ENCODE measurements at places on chromosomes 4 and X. TPM values are rescaled to one million over a fixed set of nuclear protein-coding genes. Genes with fewer than 3 reads are reported as not detected.

GRCh38 chrX:20789103-20789502, 522.4 kb upstream of the RPS6KA3 start:
- no peak for DNase-seq

DNA sequence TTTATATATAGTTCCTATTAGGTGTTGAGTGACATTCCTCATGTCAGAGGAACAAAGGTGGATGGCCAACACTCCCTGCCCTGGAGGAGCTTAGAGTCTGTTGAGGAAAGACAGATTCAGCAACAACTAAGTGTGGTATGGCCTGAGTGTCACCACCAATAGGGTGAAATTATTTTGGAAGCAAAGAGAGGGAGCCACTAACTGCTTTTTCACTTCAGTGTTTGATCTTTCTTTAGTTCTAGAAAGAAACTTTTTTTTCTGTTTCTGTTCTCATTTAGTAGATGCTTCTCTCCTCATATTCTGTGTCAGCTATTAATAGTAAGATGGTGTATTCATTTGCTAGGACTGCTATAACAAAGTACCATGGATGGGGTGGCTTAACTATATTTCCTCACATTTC, 81.5 kb downstream of the ARX start:
- DNase-seq, result no peak

DNA sequence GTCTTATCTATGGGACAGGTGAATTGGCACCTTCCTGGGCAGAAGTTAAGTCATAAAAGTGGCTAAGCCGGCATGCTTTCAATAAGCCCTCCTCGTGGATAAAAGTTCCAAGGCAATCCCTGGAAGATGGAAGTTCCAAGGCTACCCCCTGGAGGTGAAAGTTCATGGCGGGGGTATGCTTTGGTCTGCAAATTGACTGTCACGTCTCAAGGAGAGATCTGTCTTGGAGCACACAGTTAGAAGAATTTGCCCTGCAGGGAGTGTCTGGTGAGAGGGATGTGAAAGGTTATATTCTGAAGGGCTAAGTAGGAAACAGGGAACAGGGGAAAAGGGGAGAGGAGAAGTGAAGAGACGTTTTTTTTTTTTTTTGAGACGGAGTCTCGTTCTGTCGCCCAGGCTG, 26.2 kb upstream of the GPR173 start:
- no peak for DNase-seq

CYBB gene
- not detected for total RNA-seq

MAGEB1 gene
- 30.3 TPM for total RNA-seq

ADGRA3 gene
- total RNA-seq, result 19.4 TPM

ZNF81 gene
- total RNA-seq, result 1.9 TPM

ARMCX1 gene
- total RNA-seq, result 14.7 TPM

MAGEA10 gene
- total RNA-seq, result not detected

DNA sequence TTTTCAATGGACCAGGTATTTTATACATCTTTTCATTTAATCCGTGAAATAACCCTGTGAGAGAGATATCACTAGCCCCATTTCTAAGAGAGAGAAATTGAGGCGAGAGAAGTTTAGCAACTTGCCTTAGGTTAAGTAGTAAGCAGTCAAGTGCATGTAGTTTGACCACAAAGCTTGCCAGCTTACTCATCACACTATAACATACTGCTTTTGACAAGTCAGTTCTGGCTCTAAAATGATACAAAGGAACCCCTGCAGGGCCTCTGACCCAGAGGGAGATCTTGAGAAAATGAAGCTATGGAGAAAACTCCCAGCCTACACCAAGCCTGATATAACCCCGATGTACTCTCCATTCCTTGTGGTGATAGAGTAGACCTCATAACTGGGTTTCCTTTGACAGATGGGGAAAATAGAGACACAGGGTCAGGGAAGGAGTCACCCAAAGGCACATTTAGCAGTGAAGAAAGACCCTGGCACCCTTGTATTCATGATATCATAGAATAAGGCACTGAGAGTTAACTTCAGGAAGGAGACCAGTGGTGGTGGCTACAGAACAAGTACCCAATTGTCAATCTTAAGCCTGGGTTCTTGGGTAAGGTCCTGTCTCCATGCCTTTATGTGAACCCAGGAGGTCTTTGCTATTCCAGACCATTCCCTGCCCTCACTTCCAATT, 60.2 kb upstream of the MSN start:
- peak; percentile 44 for DNase-seq

GRCh38 chr4:10171055-10171454, 54.5 kb upstream of the WDR1 start:
- DNase-seq, result no peak

SSX3 gene
- 1.1 TPM for total RNA-seq

CT45A8 gene
- total RNA-seq, result 0.69 TPM

DNA sequence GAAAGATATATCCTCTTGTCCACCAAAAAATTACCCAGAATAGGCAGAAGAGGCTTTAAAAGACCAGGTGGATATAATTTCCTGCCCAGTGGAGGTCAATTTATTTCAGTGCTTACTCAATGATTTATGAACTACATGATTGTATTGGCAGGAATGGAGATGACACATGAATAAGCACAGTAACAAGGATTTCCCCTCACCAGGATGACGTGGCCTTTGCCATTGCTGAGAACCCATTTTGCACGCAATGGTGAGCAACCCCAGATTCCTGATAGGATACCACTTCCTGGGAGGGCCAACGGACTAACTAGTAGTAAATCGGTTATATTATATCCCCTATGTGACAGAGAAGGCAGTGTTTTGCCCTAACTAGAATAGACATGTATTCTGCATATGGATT, 11.6 kb upstream of the TTC29 start:
- peak; percentile 66 for DNase-seq

Measured in Daoy (cell line).